ENCODE measurements at places on chromosomes 2 and 18.
A peak's percentile ranks its signal among the peaks of the same experiment; 100 is the strongest.

GRCh38 chr2:62939735-62940491 is 110.7 kb upstream of the OTX1 start:
- H3K27ac ChIP-seq: no peak overlapping the region
- H3K27me3 ChIP-seq: no peaks in the 10 kb centered on the region
- no peak for DNase-seq
- H3K4me1 ChIP-seq: no peaks in the 10 kb centered on the region
- H3K36me3 ChIP-seq: no peaks in the 10 kb centered on the region

GRCh38 chr18:45775241-45775676 is 50.2 kb upstream of the SIGLEC15 start:
- DNase-seq: peak; percentile 77
- peak overlapping the region; percentile 61 for H3K4me3 ChIP-seq
- peak overlapping the region; percentile 46 for H3K27ac ChIP-seq
- no peaks in the 10 kb centered on the region for H3K36me3 ChIP-seq
- peaks cover 14% of the 10 kb centered on the region for H3K4me1 ChIP-seq

DNA sequence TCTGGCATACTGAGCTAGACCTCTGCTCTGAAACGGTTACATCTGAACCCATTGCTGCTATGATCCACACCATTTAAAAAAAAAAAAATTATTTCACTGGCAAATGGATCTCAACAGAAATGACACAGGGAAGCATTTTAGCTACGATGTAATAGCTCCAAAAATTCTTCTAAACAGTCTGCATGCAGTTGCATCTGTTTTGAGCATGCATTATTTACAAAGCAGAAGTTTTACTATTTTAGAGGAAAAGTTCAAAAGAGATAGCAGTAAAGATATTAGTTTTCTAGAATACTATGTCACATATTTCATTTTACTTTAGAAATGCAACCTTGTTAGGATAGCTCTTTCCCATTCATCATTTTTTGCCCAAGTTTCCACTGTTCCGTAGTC is 265.7 kb downstream of the MEIS1 start:
- no peak overlapping the region for H3K4me3 ChIP-seq
- no peaks in the 10 kb centered on the region for H3K27me3 ChIP-seq

DNA sequence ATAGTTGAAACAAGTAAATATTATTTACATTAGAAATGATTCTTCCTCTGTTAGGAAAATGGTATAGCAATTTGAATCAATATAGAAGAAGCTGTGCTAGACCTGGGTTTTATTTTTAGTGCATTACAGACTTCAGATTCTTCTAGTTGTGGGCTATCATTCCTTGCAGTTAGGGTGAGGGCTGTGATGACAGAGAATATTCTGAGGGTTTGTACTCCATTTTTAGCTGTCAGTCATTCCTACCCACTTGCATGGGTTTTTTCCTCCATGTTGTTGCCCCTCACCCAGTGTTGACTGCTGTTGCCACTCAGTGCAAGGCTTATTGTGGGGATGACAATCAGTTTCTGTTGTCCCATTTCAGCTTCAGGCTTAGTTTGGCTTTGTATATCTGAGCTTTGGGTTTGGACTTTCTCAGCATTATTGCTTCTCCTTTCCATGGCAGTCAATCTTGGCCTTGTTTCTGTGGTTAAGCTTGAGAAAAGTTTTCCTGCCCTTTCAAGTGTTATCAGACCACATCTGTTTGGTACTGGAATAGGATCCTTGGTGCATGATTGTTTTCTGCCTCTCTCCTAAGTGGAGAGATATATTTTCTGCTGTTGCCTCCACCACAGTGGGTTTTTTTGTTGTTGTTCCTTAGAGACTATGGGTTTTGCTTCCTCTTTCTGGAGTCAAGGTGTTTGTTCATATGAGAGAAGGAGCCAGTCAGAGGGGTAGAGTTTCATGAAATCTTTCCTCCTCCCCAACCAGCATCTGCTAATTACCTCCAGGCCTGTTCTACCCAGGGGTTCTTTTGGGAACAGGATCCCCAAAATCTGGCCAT is 312.7 kb upstream of the CWC22 start:
- H3K27ac ChIP-seq: no peak overlapping the region
- no peak overlapping the region for H3K4me3 ChIP-seq
- no peaks in the 10 kb centered on the region for H3K4me1 ChIP-seq
- no peak for DNase-seq

- H3K4me1 ChIP-seq: no peaks in the 10 kb centered on the region
- no peaks in the 10 kb centered on the region for H3K27me3 ChIP-seq
- H3K4me3 ChIP-seq: no peak overlapping the region
- peak overlapping the region; percentile 27 for H3K27ac ChIP-seq
These were observed 30.3 kb upstream of the SLC30A6 start for GRCh38 chr2:32135409-32135808.

- no peaks in the 10 kb centered on the region for H3K4me1 ChIP-seq
- H3K36me3 ChIP-seq: no peaks in the 10 kb centered on the region
- no peak for DNase-seq
- no peak overlapping the region for H3K27ac ChIP-seq
These were observed 35.6 kb downstream of the VIT start for GRCh38 chr2:36731941-36732672.

- no peaks in the 10 kb centered on the region for H3K27me3 ChIP-seq
- H3K36me3 ChIP-seq: no peaks in the 10 kb centered on the region
- DNase-seq: no peak
These were observed 26.5 kb upstream of the INO80C start for GRCh38 chr18:35524226-35524625.

DNA sequence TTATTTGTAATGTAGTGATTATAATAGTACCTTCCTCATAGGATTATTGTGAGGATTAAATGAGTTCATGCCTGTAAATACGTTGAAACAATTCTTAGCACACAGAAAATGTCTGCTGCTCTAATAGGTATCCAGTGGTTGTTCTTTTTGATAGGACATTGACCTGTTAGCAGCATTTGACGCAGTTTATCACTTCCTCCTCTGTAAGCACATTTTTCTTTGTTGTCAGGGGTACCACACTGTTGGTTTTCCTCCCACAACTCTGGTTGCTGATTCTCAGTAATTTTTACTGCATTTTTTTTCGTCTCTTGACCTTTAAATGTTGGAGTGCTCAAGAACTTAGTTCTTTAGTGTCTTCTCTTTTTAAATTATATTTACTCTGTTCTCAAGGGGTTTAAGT is 15.4 kb downstream of the PPM1B start:
- no peak overlapping the region for H3K27ac ChIP-seq
- no peak for DNase-seq
- H3K27me3 ChIP-seq: no peaks in the 10 kb centered on the region
- H3K4me1 ChIP-seq: no peaks in the 10 kb centered on the region
- H3K4me3 ChIP-seq: no peak overlapping the region
- H3K36me3 ChIP-seq: no peaks in the 10 kb centered on the region

DNA sequence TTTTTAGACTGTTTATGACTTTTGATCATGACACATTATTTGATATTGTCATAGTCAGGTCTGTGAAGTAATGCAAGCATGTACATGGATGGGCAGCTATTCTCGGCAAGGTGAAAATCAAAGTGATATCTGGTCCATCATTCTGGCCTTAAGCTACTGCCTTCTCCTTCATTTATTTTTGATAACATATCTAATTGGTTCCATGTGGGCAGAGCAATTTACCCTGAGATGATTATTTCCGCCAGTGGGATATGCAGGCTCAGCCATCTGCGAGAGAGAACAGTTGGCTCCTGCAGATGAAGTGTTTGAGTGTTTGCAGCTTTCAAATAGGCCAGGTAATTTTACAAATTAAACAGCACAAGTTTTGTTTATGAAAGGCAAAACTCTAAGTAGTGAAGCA is 116.4 kb downstream of the LYPD6 start:
- H3K27ac ChIP-seq: no peak overlapping the region
- H3K4me3 ChIP-seq: no peak overlapping the region
- DNase-seq: no peak

DNA sequence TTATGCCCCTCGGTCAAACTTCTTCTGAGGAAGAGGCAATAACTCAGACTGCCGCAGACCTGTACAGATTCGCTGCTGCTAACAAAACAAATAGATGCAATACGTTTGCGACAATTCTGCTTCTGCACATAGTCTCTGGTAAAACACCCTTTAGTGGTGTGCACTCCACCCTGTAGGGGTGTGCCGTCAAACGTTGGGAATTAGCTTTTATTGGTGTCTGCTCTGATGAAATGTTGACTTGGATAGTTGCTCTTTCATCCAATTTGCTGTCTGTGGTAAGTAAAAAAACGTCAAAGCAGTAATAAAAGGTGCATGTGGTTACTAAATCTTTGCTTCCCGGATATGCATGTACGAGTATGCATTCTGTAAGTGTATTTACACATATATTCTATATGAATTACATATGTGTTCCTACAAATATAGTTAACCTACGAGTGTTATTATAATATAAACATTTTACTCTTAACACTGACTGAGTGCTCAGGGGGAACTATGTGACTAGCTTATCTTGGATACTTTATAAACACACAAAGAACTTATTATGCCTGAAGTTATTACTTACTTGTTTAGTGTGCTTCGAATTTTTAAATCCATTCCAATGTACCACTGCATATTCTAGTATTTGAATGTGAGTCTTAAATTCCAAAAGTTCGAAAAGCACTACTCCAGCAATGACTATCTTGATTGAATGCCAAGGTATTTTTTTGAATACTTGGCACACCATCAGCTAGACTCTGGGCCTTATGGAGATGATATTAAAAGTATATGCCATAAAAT is 610.2 kb downstream of the ZEB2 start:
- H3K27ac ChIP-seq: no peak overlapping the region
- DNase-seq: no peak
- no peaks in the 10 kb centered on the region for H3K36me3 ChIP-seq
- no peak overlapping the region for H3K4me3 ChIP-seq

DNA sequence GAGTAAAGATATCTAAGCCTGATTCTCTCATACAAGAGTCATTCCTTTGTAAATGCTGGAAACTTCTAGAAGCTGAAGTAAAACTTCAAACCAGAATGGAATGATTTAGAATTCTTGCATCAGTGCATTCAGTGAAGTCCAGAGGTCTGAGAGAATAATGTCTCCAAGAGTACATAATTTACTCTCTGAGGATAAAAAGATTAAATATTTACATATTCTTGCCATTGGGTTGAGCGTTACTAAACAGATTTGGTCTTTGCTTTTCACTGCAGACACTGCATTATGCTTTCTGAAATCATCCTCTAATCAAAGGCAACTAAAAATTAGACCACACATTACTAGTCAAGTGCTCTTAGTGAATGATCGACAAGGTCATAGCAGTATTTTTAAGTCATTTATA is 26.5 kb upstream of the KANSL1L start:
- no peak overlapping the region for H3K27ac ChIP-seq
- no peak overlapping the region for H3K4me3 ChIP-seq
- no peaks in the 10 kb centered on the region for H3K36me3 ChIP-seq
- H3K27me3 ChIP-seq: no peaks in the 10 kb centered on the region

DNA sequence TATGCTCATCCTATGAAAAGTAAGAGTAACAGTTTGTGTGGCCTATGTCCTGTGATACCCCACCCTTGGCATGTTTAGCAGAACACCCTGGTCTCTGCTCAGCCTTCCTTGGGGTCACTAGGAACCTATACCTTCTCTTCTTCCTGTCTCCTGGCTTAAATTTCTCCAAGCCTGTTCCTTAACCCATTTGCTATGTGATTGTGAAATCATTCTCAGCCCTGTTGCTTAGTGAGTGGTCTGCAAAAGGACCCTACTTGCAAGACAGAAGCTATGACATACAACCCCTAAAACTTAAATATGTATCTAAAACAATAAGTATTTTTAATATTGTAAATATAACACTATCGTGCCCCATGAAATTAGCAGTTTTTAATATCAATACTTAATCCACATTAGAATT is 524.7 kb downstream of the PARD3B start:
- no peaks in the 10 kb centered on the region for H3K27me3 ChIP-seq
- H3K4me3 ChIP-seq: no peak overlapping the region
- H3K27ac ChIP-seq: no peak overlapping the region
- no peaks in the 10 kb centered on the region for H3K4me1 ChIP-seq

DNA sequence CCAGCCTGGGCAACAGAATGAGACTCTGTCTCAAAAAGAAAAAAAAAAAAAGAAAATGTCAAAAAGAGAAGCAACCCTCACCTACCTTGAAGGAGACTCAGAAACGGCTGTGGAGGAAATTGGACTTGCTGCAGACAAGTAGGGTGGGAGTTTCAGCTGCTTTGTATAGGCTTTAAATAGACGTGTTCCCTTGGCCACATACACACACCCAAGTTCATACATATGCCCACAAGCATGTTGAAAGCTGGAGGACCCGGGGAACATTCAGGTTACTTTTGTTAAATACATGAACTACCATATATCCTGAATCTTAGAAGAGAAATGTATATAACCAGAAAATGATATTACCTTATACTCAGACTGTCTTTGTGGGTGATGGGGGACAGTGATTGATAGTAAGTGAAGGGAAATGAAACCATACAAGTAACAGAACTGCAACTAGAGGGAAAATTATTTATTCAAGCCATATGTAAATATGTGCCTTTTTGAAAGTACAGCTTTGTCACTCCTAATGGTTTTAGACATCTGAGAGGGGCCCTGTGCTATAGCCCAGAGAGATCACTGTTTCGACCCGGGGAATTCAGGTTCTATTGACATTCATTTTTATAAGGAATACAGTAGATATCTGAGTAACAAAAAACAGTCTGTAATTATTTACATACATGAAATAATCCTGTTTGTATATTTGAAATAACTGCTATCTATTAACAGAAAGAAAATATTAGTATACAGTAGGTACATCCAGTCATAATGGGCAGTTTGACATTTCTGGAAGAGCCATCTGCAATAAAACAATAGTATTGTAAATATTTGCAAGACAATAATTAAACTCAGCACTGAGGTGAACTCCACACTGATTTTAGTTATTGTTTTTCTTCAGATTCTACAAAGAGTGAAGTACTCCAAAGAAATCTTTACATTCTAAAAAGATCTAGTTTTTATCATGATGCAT is 48.0 kb upstream of the TGIF1 start:
- no peak for DNase-seq
- no peaks in the 10 kb centered on the region for H3K4me1 ChIP-seq
- H3K36me3 ChIP-seq: no peaks in the 10 kb centered on the region
- no peak overlapping the region for H3K27ac ChIP-seq
- H3K4me3 ChIP-seq: no peak overlapping the region

DNA sequence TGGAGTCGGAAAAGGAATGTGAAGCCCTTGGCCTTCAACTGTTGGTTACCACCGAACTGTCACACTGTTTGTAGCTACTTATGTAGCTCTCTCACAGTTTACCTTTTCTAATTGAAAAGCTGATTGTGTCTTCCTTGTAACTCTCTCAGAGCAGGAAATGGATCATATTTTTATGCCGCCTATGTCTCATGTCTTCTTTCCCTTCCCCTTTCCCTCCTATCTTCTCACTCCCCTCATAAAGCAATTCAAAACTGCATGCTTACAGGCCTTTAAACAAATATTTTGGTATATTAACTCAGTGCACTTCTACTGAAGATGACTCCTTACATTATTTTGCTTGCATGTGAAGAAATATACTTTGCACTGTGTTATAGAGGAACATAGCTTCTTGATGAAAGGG is 6.0 kb downstream of the SLC39A10 start:
- no peak overlapping the region for H3K4me3 ChIP-seq
- H3K27ac ChIP-seq: peak overlapping the region; percentile 17
- DNase-seq: no peak
- no peaks in the 10 kb centered on the region for H3K36me3 ChIP-seq

DNA sequence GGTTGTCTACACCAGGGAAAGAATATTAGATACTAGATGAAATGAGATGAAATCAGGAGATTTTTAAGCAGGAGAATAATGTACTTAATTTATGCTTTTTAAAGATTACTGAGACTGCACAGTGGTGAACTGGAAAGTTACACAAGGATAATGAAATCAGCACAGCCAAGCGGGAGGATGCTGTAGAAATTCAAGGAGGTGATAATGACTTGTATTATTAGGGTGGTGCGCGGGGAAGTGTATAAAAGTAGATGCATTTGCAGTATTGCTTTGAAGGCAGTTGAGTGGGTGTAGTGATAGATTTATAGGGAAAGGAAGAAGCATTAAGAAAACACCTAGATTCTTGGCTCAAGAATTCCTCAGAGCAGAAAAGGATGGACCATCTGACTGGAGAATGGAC is 359.5 kb upstream of the SPHKAP start:
- no peak overlapping the region for H3K4me3 ChIP-seq
- no peak overlapping the region for H3K27ac ChIP-seq
